ENCODE measurements at places on chromosomes 2 and 18.

GRCh38 chr18:50695431-50696176 lies 124.2 kb downstream of the MRO start:
- no peak for DNase-seq

- no peak for DNase-seq
Measured at GRCh38 chr2:205496370-205496769, 185.9 kb upstream of the NRP2 start.

- no peak for DNase-seq
Measured at GRCh38 chr2:31238906-31239592, 5.1 kb downstream of the EHD3 start.

DNA sequence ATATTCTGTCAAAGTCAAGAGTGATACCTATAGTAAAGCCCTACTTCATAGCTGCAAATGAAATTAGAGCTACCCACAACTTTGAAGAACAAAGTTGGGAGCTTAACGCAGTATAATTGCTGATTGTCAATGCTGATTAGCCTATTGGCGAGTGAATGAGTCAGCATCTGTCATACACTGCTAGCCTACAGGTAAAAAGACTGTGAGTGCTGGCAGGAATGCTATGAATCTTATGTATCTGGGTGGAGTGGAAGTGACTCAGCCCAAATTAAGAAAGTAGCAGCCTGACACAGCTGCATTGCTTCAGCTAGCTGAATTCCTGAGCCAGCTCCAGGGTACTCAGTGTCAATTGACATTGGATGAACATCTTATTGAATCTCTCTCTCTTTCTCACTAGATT lies 179.4 kb upstream of the DCC start:
- no peak for DNase-seq

DNA sequence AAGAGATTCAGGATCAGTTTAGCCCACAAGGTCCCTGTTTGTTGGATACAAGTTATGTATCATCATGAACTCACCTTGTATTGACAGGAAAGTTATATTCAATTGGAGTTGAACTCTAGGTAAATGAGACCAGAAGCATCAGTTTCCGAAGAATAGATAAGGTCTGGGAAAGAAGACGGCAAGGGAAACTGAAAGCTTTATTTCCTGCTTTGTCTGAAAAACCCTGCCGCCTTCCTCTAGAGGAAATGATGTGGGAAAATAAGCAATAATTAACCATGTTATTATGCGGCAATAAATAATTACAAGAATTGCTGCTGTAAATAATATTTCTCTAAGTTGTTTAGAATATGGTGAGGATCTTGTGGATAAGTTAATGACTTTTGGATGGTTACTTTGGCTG lies 32.0 kb downstream of the LPIN1 start:
- DNase-seq = no peak

DNA sequence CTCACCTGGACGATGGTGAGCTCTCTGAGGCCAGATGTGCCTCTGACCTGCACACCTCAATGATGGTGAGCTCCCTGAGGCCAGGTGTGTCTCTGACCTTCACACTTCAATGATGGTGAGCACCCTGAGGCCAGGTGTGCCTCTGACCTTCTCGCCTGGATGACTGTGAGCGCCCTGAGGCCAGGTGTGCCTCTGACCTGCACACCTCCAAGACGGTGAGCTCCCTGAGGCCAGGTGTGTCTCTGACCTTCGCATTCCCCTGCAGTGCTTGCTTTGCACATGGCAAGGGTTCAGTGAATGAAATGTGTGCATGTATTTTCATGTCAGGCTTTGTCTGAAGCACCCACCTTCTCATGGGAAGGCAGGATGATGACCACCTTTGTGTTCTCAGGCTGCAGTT lies 95.5 kb downstream of the PTGR3 start:
- DNase-seq = no peak

- no peak for DNase-seq
Measured at GRCh38 chr2:1625281-1626001, 118.9 kb downstream of the PXDN start.

GRCh38 chr2:240305369-240305962 lies 130.0 kb upstream of the GPC1 start:
- DNase-seq = no peak

DNA sequence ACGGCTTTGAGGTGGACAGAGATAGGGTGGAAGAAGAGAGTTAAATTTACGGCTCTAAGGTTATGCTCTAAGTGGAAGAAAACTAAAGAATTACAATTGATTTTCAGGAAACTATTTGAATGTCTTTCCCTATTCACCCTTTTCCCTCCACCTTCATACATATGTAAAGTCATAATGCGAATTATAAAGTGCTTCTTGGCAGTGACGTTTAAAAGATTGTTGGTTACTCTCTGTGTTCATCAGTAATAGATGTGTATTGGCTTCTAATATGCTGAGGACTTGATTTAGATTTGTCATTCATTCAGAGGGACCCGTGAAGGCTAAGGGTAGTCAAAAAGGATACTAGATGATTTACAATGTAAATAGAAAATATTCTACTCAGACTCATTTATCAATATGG lies 63.9 kb downstream of the ARHGAP28 start:
- DNase-seq = no peak

DNA sequence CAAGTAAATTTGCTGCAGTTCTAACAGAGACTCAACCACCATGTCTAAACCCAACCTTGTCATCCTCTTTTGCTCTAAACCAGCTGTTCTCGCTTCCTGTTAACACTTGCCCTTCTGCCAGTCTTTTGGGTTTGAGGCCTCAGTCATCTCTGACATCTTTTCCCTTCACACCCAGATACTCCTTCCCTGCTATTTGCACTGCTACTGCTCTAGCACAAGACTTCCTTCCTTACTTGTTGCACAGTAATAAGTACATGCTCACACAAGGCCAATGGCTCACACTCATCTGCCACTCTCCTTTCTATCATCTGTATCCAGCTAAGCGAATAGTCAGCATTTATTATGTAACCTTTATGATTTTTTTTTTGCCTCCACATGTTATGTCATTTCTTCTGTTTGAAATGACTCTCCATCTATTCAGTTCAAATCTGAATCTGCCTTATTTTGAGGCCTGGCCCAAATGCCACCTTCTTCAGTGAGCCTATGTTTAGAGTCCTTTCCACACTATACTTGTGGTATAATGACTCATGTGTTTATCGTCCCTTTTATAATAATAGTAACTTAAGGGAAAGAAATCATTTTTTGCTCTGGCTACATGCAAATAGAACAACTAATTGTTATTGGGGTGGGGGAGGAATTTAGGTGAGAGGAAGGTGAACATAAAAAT lies 22.5 kb upstream of the CDKL4 start:
- DNase-seq = no peak

DNA sequence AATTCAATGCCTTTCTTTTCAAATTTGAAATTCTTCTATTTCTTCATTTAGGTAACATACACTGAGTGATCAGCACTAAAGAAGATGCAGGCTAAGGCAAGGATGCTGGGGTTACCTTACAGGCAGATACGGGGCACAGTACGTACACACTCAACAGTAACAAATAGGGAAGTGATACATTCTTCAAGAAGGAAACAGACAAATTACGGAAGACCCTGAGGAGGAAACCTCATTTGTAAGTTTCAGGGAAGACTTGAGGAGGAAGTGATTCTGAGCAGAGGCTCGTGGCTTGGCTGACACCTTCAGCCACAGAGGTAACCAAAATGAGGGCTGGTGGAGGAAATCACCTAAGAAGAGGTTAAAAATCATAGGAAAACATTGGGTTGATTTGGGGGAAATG lies 1108.3 kb upstream of the KLHL29 start:
- DNase-seq = no peak

GRCh38 chr18:3015204-3015592 lies 2.3 kb upstream of the LPIN2 start:
- DNase-seq = no peak

- DNase-seq = peak; percentile 0
Measured at GRCh38 chr2:240467659-240468302, 32.3 kb downstream of the GPC1 start.

- no peak for DNase-seq
Measured at GRCh38 chr18:22311301-22311700, 106.4 kb downstream of the CTAGE1 start.

All from activated CD4-positive, alpha-beta T cell treated with anti-CD3 and anti-CD28 coated beads, Interleukin-2, amount 50 U/mL, for 1 hour (primary cell).